Activated T-helper 2 cell treated with anti-CD3 and anti-CD28 coated beads, Interferon-gamma antibody, Interleukin-2, Interleukin-4, amounts not matched to agents 10 μg/mL and 5 μg/mL and 100 μg/mL, durations not matched to agents 14 hours and 24 hours and 36 hours (primary cell): ENCODE measurements at places on chromosomes 11 and 22. TPM values are rescaled to one million over a fixed set of nuclear protein-coding genes. Genes with fewer than 3 reads are reported as not detected.

GRCh38 chr11:34632105-34632791 is 11.4 kb downstream of the EHF start:
- no peaks in the 10 kb centered on the region for H3K36me3 ChIP-seq
- H3K27me3 ChIP-seq, result peaks cover 33% of the 10 kb centered on the region
- H3K4me1 ChIP-seq, result peaks cover 13% of the 10 kb centered on the region
- DNase-seq, result no peak
- no peak overlapping the region for H3K4me3 ChIP-seq

GRCh38 chr22:19567157-19568009 is 43.2 kb upstream of the CLDN5 start:
- no peak overlapping the region for H3K4me3 ChIP-seq
- no peaks in the 10 kb centered on the region for H3K36me3 ChIP-seq
- no peak for DNase-seq
- no peaks in the 10 kb centered on the region for H3K4me1 ChIP-seq
- no peak overlapping the region for H3K27ac ChIP-seq

The SEZ6L gene
- not detected in 2 replicates for total RNA-seq

The OR5B21 gene
- total RNA-seq, result 0.46 and 0.48 TPM in 2 replicates

GRCh38 chr22:29190051-29190450 is 15.6 kb upstream of the EMID1 start:
- no peak overlapping the region for H3K4me3 ChIP-seq
- no peak overlapping the region for H3K27ac ChIP-seq
- H3K4me1 ChIP-seq, result no peaks in the 10 kb centered on the region

GRCh38 chr22:29203488-29204454 is 1.9 kb upstream of the EMID1 start:
- DNase-seq, result no peak
- peaks cover 42% of the 10 kb centered on the region for H3K27me3 ChIP-seq
- peaks cover 27% of the 10 kb centered on the region for H3K4me1 ChIP-seq
- H3K4me3 ChIP-seq, result no peak overlapping the region
- no peaks in the 10 kb centered on the region for H3K36me3 ChIP-seq

- no peak for DNase-seq
- H3K4me1 ChIP-seq, result no peaks in the 10 kb centered on the region
- H3K4me3 ChIP-seq, result no peak overlapping the region
Observed at GRCh38 chr22:36010882-36011281, 17.7 kb downstream of the RBFOX2 start.
